Activated CD4-positive, alpha-beta T cell treated with anti-CD3 and anti-CD28 coated beads for 24 hours (primary cell): ENCODE measurements at places on chromosomes 16 and 17.

DNA sequence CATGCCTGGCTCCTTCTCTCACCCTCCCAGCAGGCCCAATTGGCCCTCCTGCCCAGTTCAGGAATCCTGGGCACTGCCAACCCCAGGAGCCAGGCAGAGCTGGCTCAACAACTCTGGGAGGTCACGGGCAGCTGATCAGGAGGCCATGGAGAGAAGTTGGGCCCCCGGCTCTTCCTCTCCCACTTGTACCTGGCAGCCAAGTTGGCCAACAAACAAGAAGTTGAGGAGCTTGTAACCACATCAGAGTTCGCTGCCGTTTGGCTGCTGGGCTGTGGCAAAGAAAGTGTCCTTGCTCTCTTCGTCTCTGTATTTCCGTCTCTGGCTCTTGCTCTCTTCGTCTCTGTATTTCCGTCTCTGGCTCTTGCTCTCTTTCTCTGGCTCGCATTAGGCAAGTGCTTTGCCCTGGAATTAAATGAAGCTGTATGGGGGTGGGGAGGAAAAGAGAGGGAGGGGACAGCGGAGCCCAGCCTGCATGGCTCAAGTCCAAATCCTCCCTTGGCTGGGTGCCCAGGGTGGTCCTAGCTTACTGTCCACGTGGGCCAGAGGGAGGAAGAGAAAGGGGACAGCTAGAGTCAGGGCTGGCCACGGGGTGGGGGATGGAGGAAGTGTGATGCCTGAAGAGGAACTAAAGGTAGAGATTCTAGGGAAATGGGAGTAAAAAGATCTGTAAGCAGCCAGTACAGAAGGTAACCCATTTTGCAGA is 7.8 kb upstream of the TMEM132E start:
- DNase-seq: no peak

- DNase-seq: no peak
These were observed 179.9 kb downstream of the CCDC182 start for GRCh38 chr17:57565176-57565575.

- no peak for DNase-seq
These were observed 27.7 kb downstream of the WWOX start for GRCh38 chr16:78127130-78127529.

- no peak for DNase-seq
These were observed 32.7 kb upstream of the AXIN2 start for GRCh38 chr17:65593855-65594845.

DNA sequence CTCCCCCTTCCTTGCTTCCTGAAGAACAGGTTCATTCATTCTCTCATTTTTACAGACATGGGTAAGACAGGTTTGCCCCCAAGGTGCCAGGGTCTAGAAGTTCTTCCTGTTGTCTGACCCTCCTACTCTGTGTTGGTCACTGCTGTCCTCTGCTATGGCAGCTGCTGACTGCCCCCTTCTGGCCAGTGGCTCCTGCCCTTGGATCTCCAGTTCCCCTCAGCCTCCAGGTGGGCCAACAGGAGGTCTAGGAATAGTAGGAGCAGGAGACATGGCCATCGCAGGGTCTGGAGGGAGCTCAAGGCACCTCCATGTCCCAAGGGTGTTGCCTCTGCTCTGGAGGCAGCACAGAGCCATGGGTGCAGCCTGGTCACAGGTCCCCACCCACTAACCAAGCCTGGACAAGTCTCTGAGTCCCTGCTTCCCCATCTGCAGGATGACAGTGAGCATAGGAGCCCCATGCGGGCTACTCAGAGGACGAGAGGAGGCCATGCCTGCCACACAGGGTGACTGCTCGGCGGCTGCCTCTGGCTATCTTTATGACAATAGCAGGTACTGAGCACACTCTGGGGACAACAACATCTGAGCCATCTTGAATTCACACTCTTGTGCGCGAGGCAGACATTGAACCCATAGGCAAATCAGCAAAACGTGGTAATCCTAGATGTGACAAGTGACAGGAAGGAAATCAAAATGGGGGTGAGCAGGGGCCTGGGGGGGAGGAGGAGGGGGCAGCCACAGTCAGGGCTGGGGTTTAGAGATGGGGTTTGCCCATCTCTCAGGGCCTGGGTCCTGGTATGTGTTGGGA is 27.0 kb upstream of the NXPH3 start:
- DNase-seq: no peak

DNA sequence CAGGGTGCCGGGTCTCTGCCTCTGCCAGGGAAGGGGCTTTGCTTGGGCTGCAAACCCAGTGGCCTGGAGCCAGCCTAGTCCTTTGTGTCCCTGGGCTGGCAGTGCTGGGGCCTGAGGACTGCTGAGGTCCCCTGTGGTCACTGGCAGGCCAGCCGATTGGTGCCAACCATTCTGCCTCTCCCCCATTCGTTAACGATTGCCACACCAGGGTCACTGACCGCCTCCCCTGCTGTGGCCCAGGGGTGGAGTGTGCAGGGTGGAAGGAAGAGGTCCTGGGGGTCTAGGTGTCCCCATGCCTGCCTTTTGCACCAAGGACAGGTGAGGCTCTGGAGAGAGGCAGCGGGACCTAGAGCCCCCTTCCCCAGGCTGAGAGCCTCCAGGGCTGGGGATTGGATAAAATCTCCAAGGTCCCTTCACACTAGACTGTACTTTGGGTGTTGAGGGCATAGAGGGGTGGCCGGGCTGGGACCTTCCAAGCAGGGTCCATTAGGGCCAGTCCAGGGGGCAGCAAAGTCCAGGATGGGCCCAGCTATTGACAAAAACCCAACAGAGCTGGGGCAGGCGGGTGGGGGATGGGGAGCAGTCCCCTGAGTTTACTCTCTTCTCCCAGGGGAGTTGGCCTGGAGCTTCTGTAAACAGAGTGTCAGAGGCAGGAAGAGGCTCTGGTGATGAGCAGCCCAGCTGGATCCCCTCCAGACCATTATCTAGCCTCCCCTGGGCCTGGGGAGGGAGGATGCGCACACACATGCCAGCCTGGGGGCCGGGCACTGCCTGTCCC is 1.1 kb downstream of the VASN start:
- no peak for DNase-seq

DNA sequence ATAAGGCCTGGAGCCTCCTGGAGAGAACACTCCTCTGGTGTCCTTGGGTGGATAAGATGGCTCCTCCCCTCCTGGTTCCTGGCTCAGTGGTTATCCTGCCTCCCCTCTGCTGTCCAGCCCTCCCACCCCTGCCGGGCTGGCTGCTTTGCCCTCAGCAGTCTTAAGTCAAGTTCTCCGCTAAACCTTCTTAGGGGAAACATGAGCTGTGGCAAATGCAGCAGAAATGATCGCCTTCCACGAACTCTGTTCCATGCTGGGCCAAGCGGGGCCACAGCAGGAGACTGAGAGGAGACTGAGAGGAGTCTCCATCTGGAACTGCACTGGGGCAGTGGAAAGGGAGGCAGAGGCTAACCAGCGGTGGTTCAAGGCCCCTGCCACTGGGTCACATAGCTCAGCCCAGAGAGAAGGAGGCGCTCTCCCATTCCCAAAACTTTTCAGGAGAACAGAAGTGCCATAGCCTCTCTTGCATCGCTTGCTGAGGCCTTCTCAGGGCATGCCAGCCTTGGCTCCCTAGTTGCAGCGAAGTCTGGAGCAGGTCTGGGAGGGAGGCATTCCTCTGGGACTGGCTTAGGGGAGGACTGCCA is 26.9 kb downstream of the TNS4 start:
- no peak for DNase-seq

- DNase-seq: peak; percentile 9
These were observed 46.6 kb upstream of the NUDT7 start for GRCh38 chr16:77675464-77676324.

DNA sequence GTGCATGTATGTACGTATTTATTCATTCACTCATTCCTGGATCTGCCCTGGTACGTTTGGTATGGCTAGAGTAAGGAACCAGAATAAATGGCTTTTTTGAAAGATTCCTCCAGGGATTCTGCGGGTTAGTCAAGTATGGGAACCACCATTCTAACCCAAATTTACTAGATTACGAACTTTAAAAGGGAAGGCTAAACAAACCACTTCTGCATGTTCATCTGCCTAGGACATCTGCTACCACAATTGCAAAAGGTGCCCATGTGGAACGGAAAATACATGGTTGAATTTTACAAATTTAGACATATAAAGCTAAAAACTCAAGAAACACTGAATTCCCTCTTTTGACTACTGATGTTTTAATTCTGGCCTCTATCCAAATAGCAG is 22.1 kb downstream of the CYTH1 start:
- DNase-seq: no peak

DNA sequence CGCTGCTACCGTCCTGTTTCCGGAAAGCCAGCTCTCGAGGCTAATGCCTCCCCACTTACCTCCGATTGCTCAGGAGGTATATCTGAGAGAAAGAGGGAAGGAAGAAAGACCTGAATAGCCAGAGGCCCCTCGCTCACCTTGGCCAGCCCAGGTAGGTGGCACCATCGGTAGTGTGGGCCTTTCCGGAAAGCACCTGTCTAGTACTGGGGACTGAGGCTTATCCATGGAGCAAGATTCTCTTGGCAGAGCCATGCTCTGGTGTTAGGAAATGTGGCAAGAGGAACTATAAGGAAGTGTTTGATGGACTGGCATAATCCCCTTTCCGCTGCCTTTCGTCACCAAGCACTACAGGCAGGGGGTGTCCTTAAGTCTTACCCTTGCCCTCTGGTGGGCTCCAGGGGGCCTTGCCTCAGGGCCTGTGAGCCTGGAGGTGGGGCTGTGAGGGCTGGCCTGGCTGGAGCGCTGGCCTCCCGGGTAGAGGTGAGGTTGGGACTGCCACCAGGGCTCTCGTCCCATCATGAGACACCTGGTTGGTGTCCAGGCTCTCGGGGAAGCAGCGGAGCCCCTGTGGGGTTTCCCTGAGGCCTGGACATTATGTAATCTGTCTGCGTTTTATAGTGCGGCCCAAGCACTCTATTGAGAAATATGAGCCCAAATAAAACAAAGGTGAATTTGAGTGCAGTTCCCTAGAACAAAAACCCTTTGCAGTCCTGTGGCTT is 2.9 kb downstream of the CMIP start:
- no peak for DNase-seq
